ENCODE measurements at places on chromosomes 12 and 14.

GRCh38 chr12:84904051-84904450 is 8.5 kb downstream of the SLC6A15 start:
- no peak for DNase-seq

DNA sequence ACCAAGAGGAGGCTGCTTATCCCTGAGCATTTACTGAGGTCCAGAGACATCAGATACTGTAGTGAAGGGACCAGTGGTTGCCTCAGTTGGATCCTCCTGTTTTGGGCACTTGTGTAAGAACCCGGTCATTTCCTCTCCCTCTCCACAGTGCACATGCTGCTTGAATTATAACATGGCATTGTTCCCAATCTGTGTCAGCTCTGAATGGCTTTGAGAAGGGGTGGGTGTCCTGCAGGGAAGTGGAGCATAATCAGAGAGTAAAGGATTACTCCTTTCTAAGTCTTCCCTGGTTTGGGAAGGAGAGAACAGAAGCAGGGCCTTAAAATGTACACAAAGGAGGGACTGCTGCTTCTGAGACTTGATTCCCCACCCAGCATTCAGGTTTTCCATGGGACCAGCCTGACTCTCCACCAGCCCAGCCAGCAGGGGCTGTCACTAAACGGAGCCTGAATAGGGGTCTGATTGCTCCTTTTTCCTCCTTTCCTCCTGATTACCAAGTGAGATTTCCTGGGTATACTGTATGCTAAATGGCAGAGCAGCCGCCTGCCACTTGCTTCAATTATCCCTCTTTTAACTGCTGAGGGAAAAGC is 78.4 kb downstream of the NRXN3 start:
- DNase-seq = no peak

GRCh38 chr12:19833775-19834501 is 394.6 kb downstream of the AEBP2 start:
- no peak for DNase-seq

- DNase-seq = no peak
Observed at GRCh38 chr14:73787486-73788316, 63.9 kb upstream of the PTGR2 start.

DNA sequence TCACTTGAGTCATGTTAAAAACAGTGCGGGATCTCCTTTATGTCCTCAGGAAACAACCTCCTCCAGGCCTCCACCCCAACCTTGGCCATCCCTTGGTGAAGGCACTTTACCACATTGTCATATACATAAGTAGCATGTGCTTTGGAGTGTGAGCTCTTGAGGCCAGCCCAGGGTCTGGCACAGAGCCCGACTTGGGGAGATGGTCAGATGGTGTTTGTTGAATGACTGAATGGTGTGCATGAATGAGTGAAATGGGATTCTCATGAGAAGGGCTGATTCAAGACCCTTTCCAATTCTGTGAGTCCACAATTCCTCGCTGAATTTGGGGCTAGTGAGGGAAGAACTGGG is 52.9 kb upstream of the DLK1 start:
- DNase-seq = no peak

DNA sequence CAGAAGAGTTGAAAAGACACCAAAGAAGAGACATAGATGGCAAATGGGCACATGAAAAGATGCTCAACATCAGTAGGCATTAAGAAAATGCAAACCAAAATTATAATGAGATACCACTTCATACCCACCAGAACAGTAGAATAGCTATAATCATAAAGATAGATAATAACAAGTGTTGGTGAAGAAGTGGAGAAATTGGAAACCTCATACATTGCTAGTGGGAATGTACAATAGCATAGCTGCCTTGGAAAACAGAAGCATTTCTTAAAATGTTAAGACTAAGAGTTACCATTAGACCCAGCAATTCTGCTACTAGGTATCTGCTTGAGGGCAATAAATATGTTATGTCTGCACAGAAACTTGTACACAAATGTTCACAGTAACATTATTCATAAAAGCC is 78.8 kb downstream of the ACADS start:
- DNase-seq = no peak

GRCh38 chr14:87043667-87044200 is 949.2 kb downstream of the GALC start:
- no peak for DNase-seq

- no peak for DNase-seq
Observed at GRCh38 chr12:95634622-95635621, 83.6 kb upstream of the USP44 start.

- no peak for DNase-seq
Observed at GRCh38 chr14:73457924-73458182, 493 bp downstream of the NUMB start.

DNA sequence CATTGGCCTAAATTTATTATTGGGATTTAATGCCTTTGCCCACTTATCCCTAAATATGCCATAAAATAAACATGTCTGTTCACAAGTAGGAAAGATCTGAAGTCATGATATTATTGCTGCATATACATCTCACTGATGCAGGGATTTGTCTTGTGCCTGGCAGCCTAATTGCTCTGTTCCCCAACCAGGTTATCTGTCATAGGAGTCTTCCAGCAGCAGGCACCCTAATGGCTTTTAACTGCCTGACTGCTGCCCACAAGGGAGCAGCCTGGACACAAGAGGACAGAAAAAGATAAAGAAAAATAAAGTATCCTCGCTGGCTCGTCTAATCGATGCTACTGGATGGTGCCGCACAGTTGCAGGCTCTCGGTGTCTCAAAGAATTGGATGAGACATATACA is 337.6 kb upstream of the FAR2 start:
- no peak for DNase-seq

- no peak for DNase-seq
Observed at GRCh38 chr12:47591361-47591791, 114.5 kb downstream of the RPAP3 start.

DNA sequence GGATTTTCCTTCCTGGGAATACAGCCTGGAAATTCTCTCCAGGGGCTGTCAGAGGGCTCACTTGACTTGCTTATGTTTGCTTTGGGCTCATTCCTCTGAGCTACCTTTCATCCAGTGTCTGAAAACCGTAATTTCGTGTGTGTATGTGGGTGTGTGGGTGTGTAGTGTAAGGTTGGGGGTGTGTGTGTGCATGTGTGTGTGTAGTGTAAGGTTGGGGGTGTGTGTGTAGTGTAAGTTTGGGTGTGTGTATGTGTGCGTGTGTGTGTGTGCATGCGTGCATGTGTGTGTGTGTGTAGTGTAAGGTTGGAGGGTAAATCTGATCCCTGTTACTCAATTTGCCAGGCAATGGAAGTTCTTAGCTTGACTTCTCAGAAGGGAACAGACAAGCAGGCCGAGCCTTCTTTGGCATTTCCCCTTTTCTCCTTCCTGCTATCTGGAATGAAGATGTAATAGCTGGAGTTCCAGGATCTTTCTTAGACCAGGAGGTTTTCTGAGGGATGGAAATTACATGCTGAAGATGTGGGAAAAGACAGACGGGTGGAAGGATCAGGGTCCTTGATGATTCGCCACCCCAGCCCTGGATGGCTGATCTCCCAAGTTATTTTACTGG is 15.5 kb upstream of the BEGAIN start:
- no peak for DNase-seq

Measured in stimulated activated CD8-positive, alpha-beta memory T cell treated with anti-CD3 and anti-CD28 coated beads, Interleukin-7, amount 100 ng/mL, for 1 hour (primary cell).